ENCODE measurements at places on chromosomes 6 and 20.

DNA sequence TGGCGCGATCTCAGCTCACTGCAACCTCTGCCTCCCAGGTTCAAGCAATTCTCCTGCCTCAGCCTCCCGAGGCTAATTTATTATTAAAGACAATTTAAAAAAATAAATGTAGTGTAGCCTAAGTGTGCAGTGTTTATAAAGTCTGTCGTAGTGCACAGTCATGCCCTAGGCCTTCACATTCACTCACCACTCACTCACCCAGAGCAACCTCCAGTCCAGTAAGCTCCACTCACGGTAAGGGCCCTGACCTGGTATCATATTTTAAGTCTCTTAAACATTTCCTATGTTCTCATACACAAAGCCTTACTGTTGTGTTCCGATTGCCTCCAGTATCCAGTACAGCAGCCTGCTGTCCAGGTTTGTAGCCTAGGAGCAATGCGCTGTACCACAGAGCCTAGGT, 168.2 kb upstream of the FOXQ1 start:
- DNase-seq, result no peak

DNA sequence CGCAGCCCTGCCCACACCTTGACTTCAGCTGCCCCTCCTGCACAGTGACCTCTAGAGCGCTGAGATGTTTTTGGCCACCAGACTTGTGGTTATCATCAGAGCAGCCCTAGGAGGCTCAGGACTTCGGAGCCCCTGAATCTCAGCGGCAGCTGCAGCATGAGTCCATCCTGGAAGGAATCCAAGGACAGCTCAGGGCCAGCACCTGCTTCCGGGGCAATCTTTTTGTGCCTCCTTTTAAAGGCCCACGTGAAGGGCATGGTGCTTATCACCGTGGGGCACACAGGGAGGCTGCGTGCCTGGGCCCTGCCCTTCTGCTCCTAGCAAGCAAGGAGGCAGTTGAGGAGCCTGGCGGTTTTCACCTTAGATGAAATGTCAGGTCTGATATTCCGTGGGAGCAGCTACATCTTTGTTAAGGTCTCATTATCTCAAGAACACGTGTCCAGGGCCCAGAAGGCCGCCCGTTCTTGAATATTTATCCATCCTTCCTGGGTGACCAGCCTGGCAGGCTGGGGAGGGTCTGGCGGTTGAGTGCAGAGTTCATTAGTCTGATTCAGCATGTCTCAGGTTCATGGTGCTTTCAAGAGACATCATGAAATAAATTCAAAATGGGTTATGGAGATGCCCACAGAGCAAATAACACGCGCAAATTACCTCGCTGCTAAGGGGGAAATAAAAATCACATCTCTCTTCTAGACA, 392.4 kb downstream of the TAF4 start:
- DNase-seq, result no peak

GRCh38 chr6:157244780-157245179, 78.5 kb downstream of the TMEM242 start:
- no peak for DNase-seq

DNA sequence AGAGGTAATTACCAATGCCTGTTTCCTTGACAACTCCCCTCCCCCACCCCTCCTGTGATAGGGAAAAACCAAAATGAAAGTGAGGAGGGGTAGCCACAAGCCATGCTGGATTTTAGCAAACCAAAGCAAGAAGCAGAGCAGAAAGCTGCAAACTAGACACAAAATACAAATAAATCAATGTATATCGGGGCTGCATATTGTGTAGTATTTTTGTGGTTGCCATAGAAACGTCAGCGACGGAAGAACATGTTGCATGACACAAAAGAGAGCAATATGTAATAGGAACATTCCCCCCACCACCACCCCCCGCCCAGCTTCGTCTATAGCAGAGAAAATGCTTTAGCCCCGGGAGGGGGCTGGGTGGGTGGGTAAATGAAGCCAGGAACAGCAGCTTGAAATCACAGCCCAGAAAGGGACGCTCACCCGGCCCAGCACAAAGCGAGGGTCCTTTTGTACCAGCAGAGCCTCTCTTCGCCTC, 548 bp downstream of the AGPAT4 start:
- DNase-seq, result peak; percentile 73

- DNase-seq, result no peak
These were observed 35.3 kb upstream of the CDKN1A start for GRCh38 chr6:36642913-36643817.

DNA sequence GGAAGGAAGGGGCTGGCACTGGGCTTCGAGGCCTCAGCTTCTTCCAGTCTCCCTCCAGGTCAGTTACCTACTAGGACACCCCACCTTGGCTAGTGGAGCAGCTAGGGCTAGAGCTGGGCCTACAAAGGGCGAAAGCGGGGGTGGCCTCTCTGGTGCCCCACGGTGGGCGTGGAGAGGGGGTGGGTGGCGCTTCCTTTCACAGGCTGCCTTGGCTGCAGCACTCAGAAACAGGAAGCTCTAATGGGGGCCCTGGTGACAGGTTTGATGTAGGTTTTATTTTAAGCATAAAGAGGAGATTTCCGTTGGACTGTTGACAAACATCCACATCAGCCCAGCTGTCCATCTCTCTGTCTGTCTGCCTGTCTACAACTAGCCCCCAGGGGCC, 13.4 kb downstream of the FAM110A start:
- DNase-seq, result no peak

- peak; percentile 84 for DNase-seq
These were observed 58.2 kb upstream of the TRAF3IP2 start for GRCh38 chr6:111663692-111664564.

- no peak for DNase-seq
These were observed 33.1 kb upstream of the CLIC5 start for GRCh38 chr6:46048646-46049297.

GRCh38 chr6:151478670-151479069, 15.1 kb upstream of the CCDC170 start:
- no peak for DNase-seq

DNA sequence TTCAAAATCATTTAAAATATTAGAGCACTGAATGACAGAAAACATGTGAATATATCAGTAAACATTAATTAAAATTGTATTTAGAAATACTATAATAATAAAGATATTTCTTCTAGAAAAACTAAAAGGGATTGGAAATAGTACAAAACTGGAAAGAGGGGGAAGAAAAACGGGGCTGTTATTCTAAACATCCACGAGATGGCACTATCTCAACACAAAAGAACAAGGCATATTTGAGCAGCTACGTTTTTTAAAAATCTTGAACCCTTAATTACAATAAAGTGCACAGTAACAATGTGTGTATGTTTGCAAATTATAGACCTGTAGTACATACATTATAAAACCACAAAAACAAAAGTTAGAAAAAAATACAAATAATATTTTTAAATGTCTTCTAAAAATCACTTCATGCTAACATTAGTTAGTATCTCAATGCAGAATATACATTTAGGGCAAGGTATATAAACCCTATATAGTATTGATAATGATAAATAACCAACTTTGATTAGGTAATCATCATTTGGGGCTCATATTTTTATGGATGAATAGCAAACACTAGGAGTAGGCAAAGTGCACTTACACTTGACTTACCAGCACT, 42.5 kb upstream of the PNISR start:
- peak; percentile 3 for DNase-seq

DNA sequence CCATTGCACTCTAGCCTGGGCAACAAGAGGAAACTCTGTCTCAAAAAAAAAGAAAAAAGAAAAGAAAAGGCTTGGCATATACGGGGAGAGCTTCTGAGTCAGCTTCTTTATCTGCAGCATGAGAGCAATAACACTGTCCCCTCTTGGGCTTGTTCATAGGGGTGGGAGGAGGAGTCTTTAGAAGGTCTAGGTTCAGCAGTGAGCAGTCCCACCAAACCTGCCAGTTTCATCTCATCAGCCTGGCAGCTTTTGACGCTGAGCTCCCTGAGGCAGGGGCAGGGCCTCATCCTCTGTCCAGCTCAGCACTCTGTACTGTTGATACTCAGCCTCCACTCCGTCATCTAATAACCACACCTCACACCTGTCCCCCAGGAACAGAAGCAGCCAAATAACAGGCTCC, 5.6 kb upstream of the C6orf132 start:
- DNase-seq, result no peak

- no peak for DNase-seq
These were observed 91.3 kb upstream of the DTNBP1 start for GRCh38 chr6:15754035-15754705.

GRCh38 chr20:8509809-8510208, 377.7 kb downstream of the PLCB1 start:
- no peak for DNase-seq

- peak; percentile 67 for DNase-seq
These were observed 18.0 kb downstream of the TUBB2A start for GRCh38 chr6:3139090-3139903.

GRCh38 chr20:32429343-32429742, 71.2 kb downstream of the ASXL1 start:
- DNase-seq, result no peak

DNA sequence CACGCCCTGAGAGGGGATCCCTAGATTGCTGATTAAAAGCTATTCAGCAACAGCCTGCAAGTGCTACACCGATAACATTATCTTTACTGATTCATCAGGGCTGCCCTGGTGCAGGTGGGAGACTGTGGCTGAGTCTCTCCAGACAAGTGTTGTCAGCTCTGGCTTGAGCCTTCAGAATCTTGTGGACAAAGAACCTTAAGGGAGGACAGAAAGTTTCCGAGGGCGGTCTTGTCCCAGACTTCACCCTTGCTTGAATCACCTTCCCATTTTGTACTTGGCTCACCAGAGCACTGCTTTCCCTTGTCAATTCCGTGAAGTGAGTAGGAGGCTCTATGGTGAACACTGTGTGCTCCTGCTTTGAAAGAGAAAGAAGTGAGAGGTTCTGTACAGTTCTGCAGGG, 88.6 kb upstream of the PCSK2 start:
- no peak for DNase-seq
